NCI-H2227 treated with DMSO at 0.1 percent for 48 hours (cell line): ENCODE measurements at places on chromosomes 4 and X.

DNA sequence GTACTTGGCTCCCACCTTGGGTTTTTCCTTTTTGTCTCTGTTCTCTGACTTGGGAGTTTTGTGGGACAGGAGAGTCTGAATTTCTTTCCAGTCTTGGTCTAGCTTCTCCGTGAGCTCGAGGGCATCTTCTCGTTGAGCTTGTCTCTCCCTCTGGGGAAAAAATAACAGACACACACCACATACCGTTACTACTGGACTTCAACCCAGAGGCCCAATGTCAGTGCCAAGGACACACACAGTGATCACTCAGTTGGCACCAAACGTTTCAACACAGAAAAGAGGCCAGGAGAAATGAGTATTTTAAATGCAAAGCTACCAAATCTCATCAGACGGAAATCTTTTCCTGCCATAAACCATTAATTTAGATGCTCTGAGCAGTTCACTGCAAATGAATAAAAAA lies 9.7 kb downstream of the NOP14 start:
- DNase-seq, result no peak

DNA sequence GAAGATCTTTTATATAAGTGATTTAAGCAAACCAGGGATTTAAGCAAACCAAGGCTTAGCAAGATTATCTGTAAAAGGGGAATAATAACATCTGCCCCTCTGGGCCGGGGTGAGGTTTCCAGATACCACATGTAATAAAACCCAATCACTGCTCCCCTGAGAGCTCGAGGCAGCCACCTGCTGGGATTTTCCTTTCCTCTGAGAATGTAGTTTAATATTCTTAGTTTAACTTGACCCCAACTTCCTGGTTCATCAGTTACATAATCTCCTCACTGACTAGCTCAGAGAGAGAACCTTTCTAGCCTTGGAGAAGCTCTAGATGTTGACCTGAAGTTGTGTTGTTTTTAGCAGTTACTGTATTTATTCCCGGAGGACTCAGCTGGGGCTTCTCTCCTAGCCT lies 322.4 kb downstream of the ARHGAP10 start:
- no peak for DNase-seq

DNA sequence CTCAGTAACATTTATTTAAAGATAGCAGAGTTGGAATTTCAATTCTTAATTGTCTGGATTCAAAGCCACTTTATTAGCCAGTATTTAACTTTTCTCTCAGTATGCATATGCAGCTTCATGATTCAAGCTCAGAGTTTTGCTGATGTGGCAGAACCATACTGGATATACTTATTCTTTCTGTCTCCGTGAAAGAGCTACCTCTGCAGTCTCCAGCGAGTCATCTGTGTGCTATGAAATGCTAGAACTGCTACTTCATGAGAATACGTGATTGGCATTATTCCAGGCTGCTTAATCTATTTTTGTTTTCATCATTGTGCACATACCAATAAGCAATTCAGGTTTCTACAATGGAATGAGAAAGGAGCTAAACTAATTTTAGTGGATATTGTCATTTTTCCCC lies 743.7 kb downstream of the C4orf33 start:
- DNase-seq, result no peak

GRCh38 chr4:3353752-3354454 lies 61.1 kb downstream of the RGS12 start:
- DNase-seq, result no peak

- no peak for DNase-seq
Measured at GRCh38 chrX:11672213-11672612, 6.5 kb upstream of the ARHGAP6 start.

DNA sequence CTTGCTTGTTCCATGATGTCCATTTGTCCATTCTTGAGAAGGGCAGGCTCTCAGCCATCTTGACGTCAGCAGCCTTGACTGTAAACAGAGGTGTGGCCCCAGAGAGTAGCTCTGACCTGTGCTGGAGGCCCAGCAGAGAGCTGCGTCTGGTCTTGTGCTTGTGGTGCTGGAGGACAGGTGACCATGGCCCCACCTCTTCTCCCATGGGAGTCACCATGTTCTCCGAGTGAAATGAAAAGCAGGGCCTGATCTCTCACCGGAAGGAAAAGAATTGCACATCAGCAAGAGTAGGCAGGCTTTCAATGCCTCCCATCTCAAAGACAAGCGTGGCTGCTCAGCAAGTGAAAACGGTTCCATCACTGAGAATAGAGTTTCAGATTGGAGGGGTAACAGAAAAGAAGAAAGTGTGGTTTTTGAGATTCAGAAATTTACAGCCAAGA lies 11.5 kb downstream of the PARM1 start:
- DNase-seq, result no peak

- no peak for DNase-seq
Measured at GRCh38 chr4:6719611-6720179, 3.7 kb downstream of the BLOC1S4 start.

DNA sequence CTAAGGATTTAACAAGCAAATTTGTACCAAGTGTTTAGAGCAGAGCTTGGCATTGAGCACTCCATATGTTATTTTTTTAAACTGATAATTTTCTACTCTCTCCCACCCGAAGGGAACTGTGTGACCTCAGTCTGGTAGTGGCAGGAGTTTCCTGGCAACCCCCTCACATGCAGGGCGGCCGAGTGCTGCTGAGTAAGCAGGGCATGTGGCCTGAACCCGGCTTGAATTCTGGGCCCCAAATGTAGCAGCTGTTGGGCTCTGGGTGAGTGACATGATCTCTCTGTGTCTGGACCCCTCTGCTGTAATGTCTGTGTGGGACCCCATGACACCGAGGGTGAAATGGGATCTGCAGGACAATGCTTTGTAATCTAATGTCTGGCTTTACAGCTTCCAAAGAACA lies 13.6 kb upstream of the C4orf50 start:
- DNase-seq, result no peak

DNA sequence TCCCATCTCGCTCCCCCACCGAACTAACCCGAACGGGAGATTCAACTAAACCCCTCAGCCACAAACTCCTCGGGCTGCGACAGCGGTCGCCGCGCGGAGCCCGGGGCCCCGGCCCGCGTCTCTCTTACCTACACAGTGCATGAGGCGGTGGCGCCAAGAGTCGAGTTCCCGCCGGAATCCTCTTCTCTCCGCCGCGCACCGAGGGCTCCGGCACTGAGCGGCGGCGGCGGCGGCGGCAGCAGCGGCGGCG lies 160 bp downstream of the LCORL start:
- no peak for DNase-seq

DNA sequence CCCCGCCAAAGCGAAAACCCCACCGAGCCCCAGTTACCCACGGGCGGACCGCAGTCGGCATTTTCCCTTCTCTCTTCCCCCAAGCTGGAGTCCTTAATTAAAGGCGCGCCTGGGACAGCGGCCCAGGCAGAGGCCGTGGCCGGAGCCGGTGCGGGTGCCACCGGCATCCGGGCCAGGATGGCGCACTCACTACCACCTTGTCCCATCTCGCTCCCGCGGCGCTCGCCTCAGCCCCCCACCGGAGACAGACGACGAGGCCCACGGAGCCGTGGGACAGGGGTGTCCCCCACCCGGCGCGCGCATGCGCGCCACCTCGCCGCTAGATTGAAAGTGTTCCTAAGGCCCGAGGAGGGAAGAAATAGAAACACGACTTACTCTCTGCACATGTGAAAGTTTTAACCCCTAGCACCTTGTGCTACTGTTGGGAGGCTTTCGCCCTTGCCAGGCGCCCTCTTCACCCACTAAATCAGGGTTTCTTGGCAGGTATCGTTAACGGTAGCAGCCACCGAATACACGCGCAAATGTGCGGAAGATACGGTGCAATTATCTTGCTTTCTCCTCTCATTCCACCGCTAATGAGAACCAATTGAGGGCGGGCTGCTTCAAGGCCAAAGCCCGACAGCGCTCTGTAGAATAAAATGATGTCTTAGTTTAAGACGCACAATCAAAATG lies 64.3 kb upstream of the CCDC160 start:
- no peak for DNase-seq

GRCh38 chr4:163663454-163664225 lies 169.2 kb downstream of the TMA16 start:
- no peak for DNase-seq

DNA sequence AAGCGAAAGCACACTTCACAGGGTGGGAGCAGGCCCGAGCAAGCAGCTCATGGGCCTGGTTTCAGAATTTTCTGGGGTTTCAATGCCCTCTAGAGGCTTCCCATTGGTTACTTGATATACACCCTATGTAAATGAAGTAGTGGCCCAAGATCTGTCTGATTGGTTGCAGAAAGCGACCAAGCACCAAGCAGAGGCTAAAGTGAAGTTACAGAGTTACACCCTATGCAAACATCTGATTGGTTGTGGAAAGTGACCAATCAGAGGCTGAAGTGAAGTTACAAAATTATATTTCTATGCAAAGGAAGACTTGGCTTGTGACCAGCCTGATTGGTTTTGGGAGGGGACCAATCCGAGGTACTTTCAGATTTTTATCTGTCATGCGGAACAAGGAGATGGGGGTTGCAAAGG lies 8.2 kb downstream of the FHIP1A start:
- DNase-seq, result no peak

GRCh38 chrX:11480626-11481025 lies 185.1 kb downstream of the ARHGAP6 start:
- no peak for DNase-seq

GRCh38 chrX:75638332-75638731 lies 115.5 kb upstream of the ZDHHC15 start:
- no peak for DNase-seq

DNA sequence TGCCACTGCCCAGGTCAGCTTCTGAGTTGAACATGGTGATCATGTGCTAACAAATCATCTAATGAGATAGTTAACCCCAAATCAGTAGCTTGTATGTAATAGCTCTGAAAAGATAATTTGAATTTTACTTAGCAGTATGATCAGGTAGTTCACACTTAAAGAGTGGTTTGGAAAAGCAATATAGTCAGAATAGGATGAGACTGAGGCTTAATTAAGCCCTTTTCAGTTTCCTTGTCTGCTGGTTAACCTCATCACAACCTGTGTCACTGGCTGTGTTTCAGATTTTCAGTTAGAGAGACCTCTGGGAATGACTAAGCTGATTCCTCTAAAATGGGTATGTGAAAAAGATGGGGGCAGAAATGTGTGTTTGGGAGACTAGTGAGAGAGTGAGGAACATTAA lies 38.1 kb downstream of the GPR174 start:
- DNase-seq, result no peak

DNA sequence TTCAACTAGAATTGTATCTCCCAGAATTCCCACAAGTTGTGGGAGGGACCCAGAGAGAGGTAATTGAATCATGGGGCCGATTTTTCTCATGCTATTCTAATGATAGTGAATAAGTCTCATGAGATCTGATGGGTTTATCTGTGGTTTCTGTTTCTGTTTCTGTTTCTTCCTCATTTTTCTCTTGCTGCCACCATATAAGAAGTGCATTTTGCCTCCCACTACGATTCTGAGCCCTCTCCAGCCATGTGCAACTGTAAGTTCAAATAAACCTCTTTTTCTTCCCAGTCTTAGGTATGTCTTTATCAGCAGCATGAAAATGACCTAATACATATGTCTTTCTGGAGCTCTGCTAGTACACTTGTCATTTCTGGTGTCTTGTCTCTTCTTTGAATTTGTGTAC lies 22.1 kb upstream of the OR13H1 start:
- DNase-seq, result no peak

DNA sequence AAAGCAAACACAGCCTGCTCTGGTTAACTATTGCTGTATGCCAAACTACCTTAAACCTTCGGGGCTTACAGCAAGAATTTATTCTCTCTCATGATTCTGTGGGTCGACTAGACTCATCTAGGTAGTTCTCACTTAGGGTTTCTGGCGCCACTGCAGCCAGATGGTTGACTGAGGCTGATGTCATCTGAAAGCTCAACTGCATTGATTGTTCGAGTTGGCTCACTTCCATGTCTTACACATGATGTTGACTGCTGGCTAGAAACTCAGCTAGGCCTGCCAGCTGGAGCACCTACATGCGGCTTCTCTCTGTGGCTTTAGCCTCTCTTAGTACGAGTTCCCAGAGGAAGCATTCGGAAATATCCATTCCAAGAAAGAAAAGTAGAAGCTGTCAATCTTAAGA lies 103.2 kb downstream of the SRPX start:
- DNase-seq, result no peak

GRCh38 chr4:150591406-150591805 lies 9.5 kb downstream of the MAB21L2 start:
- peak; percentile 3 for DNase-seq

DNA sequence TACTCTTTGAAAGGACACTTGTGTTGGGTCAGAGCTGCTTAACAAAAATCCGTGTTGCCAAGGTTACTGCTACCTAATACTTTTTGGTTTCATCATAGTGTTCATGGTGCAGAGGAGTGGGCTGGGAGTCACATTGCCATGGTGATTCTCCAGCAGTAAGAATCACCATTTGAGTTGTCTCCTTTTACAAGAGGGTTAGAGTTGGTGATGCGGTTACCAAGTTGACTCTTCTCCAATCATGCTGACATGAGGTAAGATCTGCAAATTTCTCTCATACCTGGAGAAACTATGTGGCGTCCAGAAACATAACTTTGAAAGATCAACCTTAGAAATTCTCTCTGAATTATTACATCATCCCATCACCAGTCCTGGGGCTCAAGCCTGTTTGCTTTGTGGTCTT lies 242.9 kb upstream of the CNKSR2 start:
- DNase-seq, result no peak

GRCh38 chr4:37717576-37717975 lies 31.4 kb upstream of the RELL1 start:
- no peak for DNase-seq

GRCh38 chr4:122533841-122534240 lies 77.3 kb upstream of the IL2 start:
- no peak for DNase-seq
